Heart right ventricle (tissue), 16 donors: ENCODE measurements at places on chromosomes 16 and 17. TPM values are rescaled to one million over a fixed set of nuclear protein-coding genes. Genes with fewer than 3 reads are reported as not detected.

Gene GNAO1
- polyA plus RNA-seq = 1.4 TPM

Gene PDE6G
- polyA plus RNA-seq = not detected

Gene USP43
- 0.03 TPM for polyA plus RNA-seq

Gene CCL1
- not detected for polyA plus RNA-seq

Gene TMEM92
- 0.04 TPM for polyA plus RNA-seq

Gene MMP28
- 5.4 TPM for polyA plus RNA-seq

Gene EFCAB13
- 0.32 TPM for polyA plus RNA-seq

Gene TEKT1
- not detected for polyA plus RNA-seq

Gene TLCD2
- 3.2 TPM for polyA plus RNA-seq

Gene RNF43
- 1.2 TPM for polyA plus RNA-seq
